Stomach (tissue), 19 donors: ENCODE measurements at places on chromosomes 5 and 9. TPM values are rescaled to one million over a fixed set of nuclear protein-coding genes. Genes with fewer than 3 reads are reported as not detected.

DNA sequence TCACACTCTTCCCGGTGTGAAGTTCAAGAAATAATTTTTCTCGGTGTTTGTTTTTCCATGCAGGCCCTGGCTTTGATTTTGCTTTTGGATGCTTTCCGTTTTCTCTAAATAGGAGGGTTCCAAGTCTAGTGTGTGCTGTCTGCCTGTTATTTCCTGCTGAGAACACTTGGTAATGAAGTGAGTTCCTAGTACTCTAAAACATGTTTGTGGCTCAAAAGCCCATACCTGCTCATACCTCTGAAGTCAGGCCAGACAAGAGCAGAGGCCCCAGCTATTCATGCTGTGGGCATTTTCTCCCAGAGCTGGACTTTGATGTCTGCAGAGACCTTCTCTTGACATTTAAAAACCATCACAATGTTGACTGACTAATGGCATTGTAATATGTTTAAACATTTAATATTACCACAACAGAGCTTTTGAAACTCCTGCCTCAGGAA is 211.2 kb downstream of the GOLPH3 start:
- H3K36me3 ChIP-seq = no peaks in the 10 kb centered on the region
- peaks cover 20% of the 10 kb centered on the region for H3K4me1 ChIP-seq
- DNase-seq = peak; percentile 25
- H3K4me3 ChIP-seq = no peak overlapping the region
- H3K27ac ChIP-seq = peak overlapping the region; percentile 41

- no peaks in the 10 kb centered on the region for H3K27me3 ChIP-seq
- DNase-seq = peak; percentile 70
- H3K4me1 ChIP-seq = peaks cover 12% of the 10 kb centered on the region
Measured at GRCh38 chr9:72524820-72525540, 3.6 kb downstream of the TMC1 start.

- H3K4me3 ChIP-seq = no peak overlapping the region
- peaks cover 100% of the 10 kb centered on the region for H3K36me3 ChIP-seq
- no peaks in the 10 kb centered on the region for H3K27me3 ChIP-seq
- H3K27ac ChIP-seq = peak overlapping the region; percentile 7
Measured at GRCh38 chr9:132268725-132269352, 85.9 kb downstream of the SETX start.

DNA sequence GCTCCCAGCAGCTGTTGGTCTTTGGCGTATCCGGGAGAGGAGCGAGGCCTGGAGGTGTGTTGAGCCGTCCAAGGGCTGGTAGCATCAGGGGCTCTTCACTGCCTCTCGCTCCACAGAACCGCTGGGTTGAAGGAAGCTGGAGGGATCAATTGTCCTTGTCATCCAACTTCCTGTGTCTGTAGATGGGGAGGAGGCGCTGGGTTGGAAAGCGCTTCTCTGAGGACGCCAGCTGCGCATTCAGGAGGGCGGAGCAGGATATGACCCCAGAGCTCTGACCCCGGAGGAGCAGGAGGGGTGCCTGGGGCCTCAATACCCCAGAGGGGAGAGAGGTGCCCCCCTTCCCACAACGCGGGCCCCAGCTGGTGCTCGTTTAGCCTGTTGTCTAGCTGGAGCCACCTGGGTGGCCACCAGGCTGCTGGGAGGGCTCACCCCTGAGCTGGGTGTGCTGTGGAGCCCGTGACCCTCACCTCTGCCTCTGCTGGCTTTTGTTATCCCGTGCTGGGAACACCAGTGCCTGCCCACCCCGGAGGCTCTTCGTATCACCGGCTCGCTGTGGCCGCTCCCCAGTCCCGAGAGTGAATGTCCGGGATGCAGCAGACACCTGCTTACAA is 2.0 kb upstream of the DBH start:
- no peak overlapping the region for H3K4me3 ChIP-seq
- DNase-seq = peak; percentile 41
- peaks cover 10% of the 10 kb centered on the region for H3K27me3 ChIP-seq
- H3K36me3 ChIP-seq = no peaks in the 10 kb centered on the region

- no peak overlapping the region for H3K4me3 ChIP-seq
- peaks cover 19% of the 10 kb centered on the region for H3K36me3 ChIP-seq
- DNase-seq = no peak
- H3K4me1 ChIP-seq = no peaks in the 10 kb centered on the region
- H3K27ac ChIP-seq = no peak overlapping the region
- no peaks in the 10 kb centered on the region for H3K27me3 ChIP-seq
Measured at GRCh38 chr5:53631251-53631650, 70.8 kb downstream of the NDUFS4 start.

DNA sequence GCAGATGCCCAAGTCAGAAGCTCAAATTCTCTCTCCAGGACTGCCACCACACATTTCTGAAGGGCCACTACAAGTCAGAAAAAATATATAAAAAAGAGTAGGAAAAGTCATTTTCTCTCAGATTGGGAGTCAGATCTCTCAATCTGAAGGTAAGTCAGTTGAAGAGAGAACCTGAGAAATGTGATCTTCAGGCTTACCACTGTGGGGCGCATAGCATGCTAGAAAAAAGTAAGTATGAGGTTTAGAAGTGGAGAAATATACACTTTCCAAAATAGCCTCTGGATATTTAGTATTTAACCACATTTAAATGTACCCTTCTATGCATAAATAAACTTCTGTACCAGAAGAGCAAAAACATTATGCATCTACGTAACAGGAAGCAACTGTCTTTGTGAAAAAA is 800.7 kb upstream of the CTNND2 start:
- DNase-seq = no peak
- no peak overlapping the region for H3K27ac ChIP-seq
- no peaks in the 10 kb centered on the region for H3K27me3 ChIP-seq
- H3K4me1 ChIP-seq = no peaks in the 10 kb centered on the region
- no peaks in the 10 kb centered on the region for H3K36me3 ChIP-seq

DNA sequence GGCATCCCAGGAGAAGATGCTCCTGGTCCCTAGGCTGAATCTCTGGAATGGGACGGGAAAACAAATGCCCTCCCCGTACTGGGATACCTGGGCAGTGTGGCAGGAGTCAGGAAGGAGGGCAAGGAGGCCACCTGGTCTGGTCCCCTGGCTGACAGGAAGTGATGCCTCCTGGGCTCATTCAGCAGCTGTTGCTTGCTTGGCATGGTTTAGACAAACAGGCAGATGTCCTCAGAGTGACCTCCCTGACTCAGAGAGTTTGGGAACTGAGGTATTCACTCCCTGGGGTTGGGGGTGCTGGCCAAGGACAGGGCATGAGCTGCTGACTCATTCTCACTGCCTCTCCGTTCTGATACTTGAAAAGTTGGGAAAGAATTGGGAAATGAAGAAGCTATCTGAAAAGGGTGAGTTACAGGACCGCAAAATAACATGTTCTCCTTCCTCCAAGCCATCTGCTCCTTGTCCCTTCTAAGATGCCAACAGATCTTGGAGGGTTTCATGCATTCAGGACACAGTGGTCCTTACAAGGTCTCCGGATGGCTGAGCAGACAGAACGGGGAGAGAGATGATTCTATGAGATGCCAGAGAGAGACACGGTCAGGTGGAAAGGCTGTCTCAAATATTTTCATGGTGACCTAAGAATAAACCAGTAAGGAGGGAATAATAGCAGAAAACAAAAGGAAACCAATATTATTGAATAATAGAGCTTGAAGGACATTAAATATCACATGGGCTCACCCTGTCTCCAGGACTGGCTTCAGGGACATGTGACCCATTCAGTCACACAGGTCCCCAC is 534.5 kb downstream of the BNC2 start:
- DNase-seq = no peak
- no peak overlapping the region for H3K4me3 ChIP-seq
- no peaks in the 10 kb centered on the region for H3K36me3 ChIP-seq
- H3K27ac ChIP-seq = peak overlapping the region; percentile 18
- no peaks in the 10 kb centered on the region for H3K4me1 ChIP-seq

DNA sequence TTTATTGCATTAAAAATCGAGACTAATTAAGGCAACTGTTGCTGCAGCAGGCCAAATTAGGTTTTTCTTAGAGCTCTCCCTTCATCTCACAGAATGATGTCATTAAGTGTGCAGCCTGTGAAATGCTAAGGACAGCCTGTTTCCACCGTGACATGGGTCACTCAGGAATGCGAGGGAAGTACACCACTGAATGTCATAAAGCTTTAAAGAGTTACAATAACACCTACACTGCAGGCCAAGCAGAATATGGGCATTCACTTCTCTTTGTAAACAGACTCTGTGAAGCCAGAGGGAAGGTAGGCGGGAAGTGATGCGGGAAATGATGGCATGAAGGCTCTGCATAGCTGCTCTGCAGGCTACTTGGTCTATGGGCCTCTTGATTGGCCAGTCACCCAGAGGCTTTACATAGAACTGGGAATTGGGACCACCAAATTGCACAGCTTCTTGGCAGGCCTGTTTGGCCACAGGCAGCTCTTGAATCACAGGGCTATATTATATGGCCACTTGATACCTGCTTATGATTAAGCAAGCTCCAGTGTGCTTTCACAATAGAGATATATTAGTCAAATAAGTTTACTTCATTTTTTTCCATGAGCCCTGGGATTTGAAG is 28.4 kb upstream of the AOPEP start:
- no peak overlapping the region for H3K27ac ChIP-seq
- no peak overlapping the region for H3K4me3 ChIP-seq
- H3K4me1 ChIP-seq = no peaks in the 10 kb centered on the region
- no peaks in the 10 kb centered on the region for H3K36me3 ChIP-seq
- H3K27me3 ChIP-seq = no peaks in the 10 kb centered on the region
- DNase-seq = no peak

DNA sequence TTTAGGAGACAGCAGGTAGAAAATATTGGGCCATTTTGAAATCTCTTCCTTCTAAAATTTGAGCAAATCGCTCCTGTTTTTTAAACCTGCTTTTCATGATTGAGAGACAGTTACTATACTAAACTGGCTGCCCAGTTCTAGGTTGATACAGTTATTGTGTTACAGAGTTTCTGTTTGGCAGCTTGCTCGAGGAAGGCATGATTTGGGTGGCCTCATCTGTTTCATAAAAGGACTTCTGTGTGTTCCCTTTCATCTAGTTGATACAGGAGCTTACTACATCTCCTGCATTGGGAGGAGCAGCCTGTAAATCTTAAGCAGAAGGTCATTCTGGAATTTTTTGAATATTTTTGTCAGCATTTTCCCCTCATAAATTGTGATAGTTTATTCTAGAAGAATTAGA is 14.2 kb downstream of the HSPA4 start:
- DNase-seq = no peak
- H3K4me3 ChIP-seq = no peak overlapping the region
- peaks cover 55% of the 10 kb centered on the region for H3K36me3 ChIP-seq
- H3K27ac ChIP-seq = no peak overlapping the region
- peaks cover 50% of the 10 kb centered on the region for H3K4me1 ChIP-seq
- H3K27me3 ChIP-seq = no peaks in the 10 kb centered on the region

DNA sequence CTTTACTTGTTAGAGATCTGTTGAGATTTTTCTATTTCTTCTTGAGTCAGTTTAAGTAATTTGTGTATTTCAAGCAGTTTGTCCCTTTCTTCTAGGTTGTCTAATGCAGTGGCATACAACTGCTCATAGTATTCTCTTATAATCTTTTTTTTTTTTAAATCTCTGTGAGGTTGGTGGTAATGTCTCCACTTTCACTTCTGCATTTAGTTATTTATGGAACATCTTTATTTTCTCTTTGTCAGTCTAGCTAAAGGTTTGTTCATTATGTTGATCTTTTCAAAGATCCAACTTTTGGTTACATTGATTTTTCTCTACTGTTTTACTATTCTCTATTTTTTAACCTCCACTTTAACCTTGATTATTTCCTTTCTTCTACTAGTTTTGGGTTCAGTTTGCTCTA is 13.8 kb downstream of the FOXE1 start:
- no peak overlapping the region for H3K27ac ChIP-seq
- no peak overlapping the region for H3K4me3 ChIP-seq
- H3K4me1 ChIP-seq = no peaks in the 10 kb centered on the region
- H3K27me3 ChIP-seq = peaks cover 7% of the 10 kb centered on the region

- no peak overlapping the region for H3K4me3 ChIP-seq
- no peaks in the 10 kb centered on the region for H3K36me3 ChIP-seq
- no peaks in the 10 kb centered on the region for H3K27me3 ChIP-seq
- H3K27ac ChIP-seq = no peak overlapping the region
Measured at GRCh38 chr5:33563983-33564908, 123.5 kb downstream of the TARS1 start.

DNA sequence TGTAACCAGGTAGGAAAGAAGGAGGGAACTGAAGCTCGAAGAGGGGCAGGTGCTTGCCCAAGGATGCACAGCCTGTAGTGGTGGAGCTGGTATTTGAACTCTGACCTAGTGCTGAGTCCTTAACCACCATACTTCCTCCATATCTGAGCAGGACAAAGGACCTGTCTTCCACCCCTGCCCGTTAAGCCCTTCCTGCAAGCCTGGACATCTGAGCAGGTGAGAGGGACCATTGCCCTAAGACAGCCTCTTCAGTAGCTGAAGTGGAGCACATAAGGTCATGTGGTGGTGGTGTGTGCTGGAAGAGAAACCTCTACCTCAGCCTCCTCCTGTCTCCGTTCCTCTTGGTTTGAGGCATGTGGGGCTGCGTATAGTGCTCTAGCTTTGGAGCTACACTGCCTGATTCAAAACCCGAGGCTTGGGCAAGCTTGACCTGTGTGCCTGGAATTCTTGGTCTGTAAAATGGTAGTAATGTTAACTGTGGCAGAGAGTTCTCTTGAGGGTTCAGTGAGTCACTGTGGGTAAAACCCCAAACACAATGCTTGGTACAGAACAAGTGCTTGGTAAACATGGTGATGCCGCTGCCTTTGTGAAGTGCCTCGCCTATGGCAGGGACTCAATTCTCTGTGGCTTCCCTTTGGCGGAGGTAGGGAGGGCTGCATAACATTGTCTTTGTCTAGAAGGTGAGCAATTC is 7.4 kb downstream of the GALNT10 start:
- peaks cover 6% of the 10 kb centered on the region for H3K36me3 ChIP-seq
- peak overlapping the region; percentile 62 for H3K27ac ChIP-seq
- no peak overlapping the region for H3K4me3 ChIP-seq
- no peaks in the 10 kb centered on the region for H3K27me3 ChIP-seq

- H3K36me3 ChIP-seq = no peaks in the 10 kb centered on the region
- no peaks in the 10 kb centered on the region for H3K27me3 ChIP-seq
- no peak overlapping the region for H3K4me3 ChIP-seq
- no peak overlapping the region for H3K27ac ChIP-seq
- no peak for DNase-seq
Measured at GRCh38 chr5:124544366-124545055, 201.9 kb downstream of the ZNF608 start.

DNA sequence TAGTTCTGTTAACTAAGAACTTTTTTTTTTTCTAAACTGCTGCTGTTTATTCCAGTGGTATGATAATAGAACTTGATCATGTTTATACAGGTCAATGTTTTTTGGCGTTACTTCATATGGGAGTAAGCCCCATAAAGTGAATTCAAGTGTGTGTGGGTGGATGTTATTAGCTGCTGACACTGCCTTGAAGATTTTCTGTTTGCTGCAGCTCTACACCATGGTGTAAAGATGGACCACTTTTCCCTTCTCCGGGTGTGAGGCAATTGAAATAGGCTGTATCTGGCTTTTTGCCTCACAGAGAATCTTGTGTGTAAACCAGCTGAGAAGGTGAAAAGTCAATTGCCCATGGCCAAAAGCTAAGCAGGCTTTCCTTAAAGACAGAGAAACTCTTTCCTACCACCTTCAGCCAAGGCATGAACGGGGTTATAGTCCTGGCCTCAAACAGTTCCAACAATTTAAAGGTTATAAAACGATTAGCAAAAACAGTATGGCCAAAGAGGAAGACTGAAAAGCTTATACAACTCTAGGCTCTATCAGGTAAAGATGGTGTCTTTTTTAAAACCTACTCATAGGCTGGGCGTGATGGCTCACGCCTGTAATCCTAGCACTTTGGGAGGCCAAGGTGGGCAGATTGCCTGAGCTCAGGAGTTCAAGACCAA is 33.9 kb upstream of the ABCA1 start:
- DNase-seq = no peak
- no peak overlapping the region for H3K27ac ChIP-seq
- H3K4me3 ChIP-seq = no peak overlapping the region
- no peaks in the 10 kb centered on the region for H3K27me3 ChIP-seq
- H3K4me1 ChIP-seq = no peaks in the 10 kb centered on the region
- no peaks in the 10 kb centered on the region for H3K36me3 ChIP-seq

CDH12 gene
- not detected for polyA plus RNA-seq

KCNV2 gene
- polyA plus RNA-seq = not detected

PCDHAC1 gene
- not detected for polyA plus RNA-seq

DDX31 gene
- polyA plus RNA-seq = 7.3 TPM

PCDHGA5 gene
- polyA plus RNA-seq = not detected

MYOT gene
- polyA plus RNA-seq = 14.8 TPM
